ENCODE measurements at places on chromosomes 7 and 10. TPM values are rescaled to one million over a fixed set of nuclear protein-coding genes. Genes with fewer than 3 reads are reported as not detected.

Gene CCL24
- not detected for total RNA-seq

Gene SGCE
- total RNA-seq: 16.8 TPM

Gene ALDH18A1
- total RNA-seq: 149 TPM

Gene HABP2
- total RNA-seq: not detected

GRCh38 chr10:34778237-34778636 lies 36.9 kb downstream of the PARD3 start:
- DNase-seq: no peak

GRCh38 chr7:142240546-142240945 lies 17.3 kb downstream of the PRSS58 start:
- no peak for DNase-seq

- DNase-seq: no peak
Measured at GRCh38 chr10:3014968-3015367, 52.4 kb upstream of the PFKP start.

GRCh38 chr10:62473241-62473640 lies 99.1 kb downstream of the ZNF365 start:
- no peak for DNase-seq

DNA sequence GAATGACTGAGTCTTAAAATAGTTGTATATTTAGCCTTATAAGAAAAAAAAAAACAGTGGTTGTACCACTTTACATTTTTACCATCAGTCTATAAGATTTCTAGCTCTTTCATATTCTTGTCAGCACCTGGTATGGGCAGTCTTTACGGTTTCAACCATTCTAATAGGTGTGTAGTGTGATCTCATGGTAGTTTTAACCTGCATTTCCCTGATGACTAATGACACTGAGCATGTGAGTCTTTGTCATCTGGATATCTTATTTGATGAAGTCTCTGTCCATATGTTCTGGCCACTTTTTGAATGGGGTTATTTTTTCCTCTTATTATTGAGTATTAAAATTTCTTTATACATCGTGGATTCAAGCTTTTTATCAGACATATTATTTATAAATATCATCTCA lies 365.3 kb upstream of the IGFBP3 start:
- DNase-seq: no peak

Measured in MG63 (cell line).